ENCODE measurements at places on chromosomes 1 and 21. TPM values are rescaled to one million over a fixed set of nuclear protein-coding genes. Genes with fewer than 3 reads are reported as not detected.

The IL22RA1 gene
- 32.8 TPM for total RNA-seq

DNA sequence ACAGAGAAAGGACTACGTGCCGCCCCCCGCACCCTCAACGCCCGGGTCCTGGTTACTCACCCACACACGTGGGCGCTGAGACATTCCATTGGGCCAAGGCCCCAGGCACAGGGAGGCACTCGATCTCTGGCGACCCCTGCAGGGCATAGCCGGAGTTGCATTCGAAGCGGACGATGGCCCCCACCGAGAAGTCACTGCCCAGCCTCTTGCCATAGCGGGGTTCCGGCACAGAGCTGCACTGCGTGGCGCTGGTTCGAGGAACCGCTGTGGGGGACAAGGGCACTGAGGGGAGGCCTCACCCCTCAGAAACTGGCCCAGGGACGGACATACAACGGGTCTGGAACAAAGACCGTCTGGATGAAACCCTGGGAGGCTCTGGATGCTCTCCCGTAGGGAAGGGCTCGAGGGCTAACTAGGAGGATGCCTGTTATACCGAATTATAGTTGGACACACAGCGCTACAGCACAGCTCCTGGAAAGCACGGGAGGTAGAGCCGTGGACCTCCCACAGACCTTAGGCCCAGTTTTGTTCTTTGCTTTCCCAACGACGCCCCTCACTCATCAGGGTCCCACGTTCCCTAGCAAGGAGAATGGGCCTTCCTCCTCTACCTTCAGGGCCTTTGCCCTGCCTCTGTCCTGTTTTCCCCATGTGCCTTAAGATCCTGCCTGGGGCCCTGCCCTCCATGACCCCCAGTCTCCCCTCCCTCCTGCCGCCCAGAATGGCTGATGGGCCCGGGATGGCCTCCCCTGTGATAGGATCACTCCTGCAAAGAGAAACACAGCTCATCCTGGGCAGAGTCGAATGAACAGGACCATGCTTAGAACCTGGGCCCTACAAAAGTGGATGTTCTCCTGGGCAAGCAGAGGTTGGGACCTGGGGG lies 152.8 kb downstream of the ZSCAN20 start:
- no peak for DNase-seq

DNA sequence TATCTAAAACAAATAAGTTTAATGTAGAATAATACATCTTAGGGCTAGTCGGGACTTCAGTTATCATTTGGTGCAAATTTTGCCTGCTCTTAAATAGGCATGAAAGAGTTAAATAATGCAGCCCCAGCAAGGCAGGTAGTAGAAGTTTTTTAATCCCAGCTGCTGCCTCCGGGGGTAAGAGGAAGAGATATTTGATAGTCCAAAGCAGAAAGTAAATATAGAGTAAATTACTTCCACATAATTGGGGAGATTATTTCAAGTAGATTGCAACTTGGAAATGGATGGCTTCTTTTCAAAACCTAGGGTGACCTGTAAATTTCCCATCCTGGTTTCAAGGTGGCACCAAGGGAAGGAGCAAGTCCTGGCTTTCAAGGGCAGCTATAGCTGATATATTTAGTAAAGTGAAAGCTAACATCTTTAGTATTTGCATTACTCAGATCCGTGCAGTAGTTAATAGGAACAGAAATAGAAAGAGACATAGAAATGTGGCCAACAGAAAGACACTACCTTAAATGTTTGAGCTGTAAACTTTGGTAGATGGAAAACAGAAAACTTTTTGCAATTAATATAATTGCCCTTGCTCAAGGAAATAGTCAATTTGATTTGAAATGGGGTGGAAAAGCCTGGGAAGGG lies 109.1 kb downstream of the LMO4 start:
- DNase-seq = no peak

- peak; percentile 73 for DNase-seq
Measured at GRCh38 chr1:40404670-40405462, 31.3 kb downstream of the SMAP2 start.
